ENCODE measurements at places on chromosomes 3 and 15. TPM values are rescaled to one million over a fixed set of nuclear protein-coding genes. Genes with fewer than 3 reads are reported as not detected.
A peak's percentile ranks its signal among the peaks of the same experiment; 100 is the strongest.

DNA sequence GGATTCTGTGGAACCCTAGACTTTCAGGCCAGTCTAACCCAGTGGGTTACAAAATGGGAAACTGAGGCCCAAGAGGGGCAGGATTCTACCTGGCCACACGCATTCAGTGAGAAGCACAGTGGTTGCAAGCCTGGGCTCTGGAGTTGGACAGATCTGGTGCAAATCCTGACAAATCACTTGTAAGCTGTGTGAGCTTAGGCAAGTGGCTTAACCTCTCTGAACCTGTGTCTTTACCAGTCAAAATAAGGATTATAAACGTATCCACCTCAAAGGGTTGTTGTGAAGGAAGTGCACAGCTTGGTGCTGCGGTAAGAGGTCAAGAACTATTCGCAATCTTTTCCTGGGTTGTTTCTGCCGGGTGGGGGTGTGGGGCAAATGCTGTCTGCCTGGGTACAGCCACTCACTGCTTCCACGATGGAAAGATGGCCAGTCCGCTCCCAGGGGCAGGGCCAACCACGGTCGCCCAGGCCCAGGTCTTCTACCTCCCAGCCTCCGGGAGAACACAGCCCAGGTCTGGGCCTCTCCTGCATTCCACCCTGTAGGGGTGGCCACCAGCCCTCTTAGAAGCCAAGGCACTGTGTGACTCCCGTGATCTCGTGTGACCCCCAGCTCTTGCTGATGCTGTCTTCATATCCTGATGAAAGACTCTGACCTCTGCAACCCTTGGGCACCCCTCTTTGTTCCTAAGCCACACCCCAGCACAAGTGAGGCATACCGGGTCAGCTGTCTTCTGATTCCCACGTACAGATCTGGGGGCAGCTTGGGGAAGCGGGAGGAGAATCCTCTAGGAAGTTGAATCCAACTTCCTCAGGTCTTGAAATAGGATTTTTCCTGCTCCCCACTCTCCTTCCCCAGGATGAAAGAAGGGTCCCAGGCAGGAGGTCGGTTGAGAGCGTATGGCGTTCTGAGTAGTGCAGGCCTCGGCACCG, 1.5 kb downstream of the CHRNA3 start:
- peak overlapping the region; percentile 61 for H3K4me3 ChIP-seq
- H3K27me3 ChIP-seq, result peaks cover 58% of the 10 kb centered on the region
- no peak for DNase-seq
- H3K4me1 ChIP-seq, result peaks cover 24% of the 10 kb centered on the region

- no peak overlapping the region for H3K27ac ChIP-seq
- H3K36me3 ChIP-seq, result no peaks in the 10 kb centered on the region
- peaks cover 32% of the 10 kb centered on the region for H3K4me1 ChIP-seq
- no peak for DNase-seq
Measured at GRCh38 chr3:123015596-123015995, 12.0 kb downstream of the SEMA5B start.

DNA sequence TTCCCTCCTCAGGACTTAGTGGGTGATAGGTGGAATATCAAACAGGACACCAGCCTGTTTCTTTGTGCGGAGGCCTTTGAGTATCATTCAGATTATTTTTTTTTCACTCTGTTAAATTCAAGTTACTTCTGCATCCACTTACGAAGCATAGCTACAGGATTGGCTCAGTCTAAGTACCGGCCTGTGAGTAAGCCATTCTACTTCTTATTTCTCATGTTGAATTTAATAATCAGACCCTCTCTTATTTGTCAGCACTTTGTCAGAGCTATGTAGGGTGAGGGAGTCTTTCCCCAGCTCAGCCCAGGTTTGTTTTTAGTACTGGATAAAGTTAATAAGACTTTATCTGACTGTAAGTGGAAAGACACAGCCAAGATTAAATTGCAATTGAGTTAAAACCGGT, 54.7 kb downstream of the ITPR1 start:
- H3K4me3 ChIP-seq, result no peak overlapping the region
- peaks cover 53% of the 10 kb centered on the region for H3K4me1 ChIP-seq
- DNase-seq, result no peak
- no peaks in the 10 kb centered on the region for H3K36me3 ChIP-seq

Gene GOLGA8T
- 0.47 TPM for total RNA-seq

Gene TERC
- total RNA-seq, result 3.8 TPM

- DNase-seq, result no peak
- no peaks in the 10 kb centered on the region for H3K36me3 ChIP-seq
- no peaks in the 10 kb centered on the region for H3K4me1 ChIP-seq
- H3K4me3 ChIP-seq, result no peak overlapping the region
Measured at GRCh38 chr3:53744351-53744750, 101.9 kb downstream of the CHDH start.

Gene C3orf22
- total RNA-seq, result not detected

DNA sequence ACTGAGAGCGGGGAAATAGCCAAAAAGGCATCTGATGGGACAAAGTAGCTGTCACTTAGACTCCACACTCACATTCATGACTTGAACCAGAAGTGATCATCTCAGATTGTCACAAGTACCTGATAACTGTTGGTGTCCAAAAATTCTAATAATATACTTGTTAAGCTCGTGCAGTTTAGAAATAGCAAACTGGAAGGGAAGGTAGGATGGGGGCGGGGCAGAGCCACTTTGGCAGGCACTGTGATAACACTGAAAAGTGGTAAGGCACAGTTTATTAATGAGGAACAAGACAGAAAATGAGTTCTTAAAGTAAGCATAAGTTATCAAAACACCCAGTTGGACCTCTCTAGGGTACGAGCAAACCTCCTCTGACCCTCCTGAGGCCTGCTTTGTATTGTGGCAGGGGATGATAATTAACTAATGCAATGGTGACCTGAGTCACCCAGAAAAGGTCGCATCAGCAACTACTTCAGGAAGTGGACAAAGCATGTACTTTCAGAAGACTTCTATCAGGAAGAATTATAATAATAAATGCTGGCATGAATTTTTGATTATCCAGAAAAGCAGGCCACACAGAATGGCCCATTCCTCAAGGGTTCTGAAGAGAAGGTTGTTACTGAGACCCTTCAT, 54.4 kb downstream of the ADCY5 start:
- no peaks in the 10 kb centered on the region for H3K27me3 ChIP-seq
- peaks cover 95% of the 10 kb centered on the region for H3K4me1 ChIP-seq
- peak overlapping the region; percentile 8 for H3K4me3 ChIP-seq
- peak overlapping the region; percentile 89 for H3K27ac ChIP-seq
- peak; percentile 66 for DNase-seq

- no peaks in the 10 kb centered on the region for H3K4me1 ChIP-seq
- H3K4me3 ChIP-seq, result no peak overlapping the region
- no peak for DNase-seq
- H3K27me3 ChIP-seq, result no peaks in the 10 kb centered on the region
- no peak overlapping the region for H3K27ac ChIP-seq
- no peaks in the 10 kb centered on the region for H3K36me3 ChIP-seq
Measured at GRCh38 chr3:151675858-151676615, 57.7 kb upstream of the AADACL2 start.

DNA sequence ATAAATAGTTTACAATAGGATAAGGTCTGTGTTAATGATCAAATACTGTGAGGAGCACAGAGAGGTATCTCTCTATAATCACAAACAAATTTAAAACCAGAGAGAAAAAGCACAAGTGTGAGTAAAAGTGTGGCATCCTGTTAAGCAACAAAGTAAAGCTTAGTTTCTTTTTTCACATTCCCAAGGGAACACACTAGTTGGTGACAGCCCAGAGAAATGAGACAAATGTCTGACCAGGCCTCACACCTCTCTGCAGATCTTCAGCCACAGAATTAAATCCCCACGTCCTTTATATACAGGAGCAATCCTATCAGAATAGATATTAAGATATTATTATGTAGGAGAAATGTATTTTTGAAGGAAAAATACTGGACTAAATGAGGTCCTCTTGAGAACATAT, 2.7 kb downstream of the FBN1 start:
- peaks cover 66% of the 10 kb centered on the region for H3K4me1 ChIP-seq
- DNase-seq, result no peak
- H3K4me3 ChIP-seq, result peak overlapping the region; percentile 97
- H3K27ac ChIP-seq, result peak overlapping the region; percentile 92
- H3K27me3 ChIP-seq, result peaks cover 29% of the 10 kb centered on the region

DNA sequence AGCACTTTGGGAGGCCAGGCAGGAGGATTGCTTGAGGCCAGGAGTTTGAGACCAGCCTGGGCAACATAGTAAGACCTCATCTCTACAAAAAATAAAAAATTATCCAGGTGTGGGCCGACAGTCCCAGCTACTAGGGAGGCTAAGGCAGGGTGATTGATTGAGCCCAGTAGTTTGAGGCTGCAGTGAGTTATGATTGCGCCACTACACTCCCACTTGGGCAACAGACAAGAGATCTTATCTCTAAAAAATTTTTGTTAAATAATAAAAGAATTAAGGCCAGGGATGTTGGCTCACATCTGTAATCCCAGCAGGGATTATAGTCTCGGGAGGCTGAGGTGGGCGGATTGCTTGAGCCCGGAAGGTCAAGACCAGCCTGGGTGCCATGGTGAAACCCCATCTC, 25.8 kb upstream of the NFKBIZ start:
- no peak for DNase-seq
- H3K27me3 ChIP-seq, result no peaks in the 10 kb centered on the region
- peaks cover 48% of the 10 kb centered on the region for H3K36me3 ChIP-seq
- H3K27ac ChIP-seq, result no peak overlapping the region
- H3K4me1 ChIP-seq, result peaks cover 25% of the 10 kb centered on the region

- H3K4me3 ChIP-seq, result no peak overlapping the region
- no peak overlapping the region for H3K27ac ChIP-seq
- peaks cover 28% of the 10 kb centered on the region for H3K4me1 ChIP-seq
- peaks cover 48% of the 10 kb centered on the region for H3K27me3 ChIP-seq
- H3K36me3 ChIP-seq, result no peaks in the 10 kb centered on the region
Measured at GRCh38 chr15:70318594-70319465, 221.1 kb upstream of the TLE3 start.

Gene COL7A1
- total RNA-seq, result 24.4 TPM

- no peak overlapping the region for H3K4me3 ChIP-seq
- no peak for DNase-seq
- peak overlapping the region; percentile 11 for H3K27ac ChIP-seq
Measured at GRCh38 chr3:61236556-61236955, 14.7 kb downstream of the FHIT start.

DNA sequence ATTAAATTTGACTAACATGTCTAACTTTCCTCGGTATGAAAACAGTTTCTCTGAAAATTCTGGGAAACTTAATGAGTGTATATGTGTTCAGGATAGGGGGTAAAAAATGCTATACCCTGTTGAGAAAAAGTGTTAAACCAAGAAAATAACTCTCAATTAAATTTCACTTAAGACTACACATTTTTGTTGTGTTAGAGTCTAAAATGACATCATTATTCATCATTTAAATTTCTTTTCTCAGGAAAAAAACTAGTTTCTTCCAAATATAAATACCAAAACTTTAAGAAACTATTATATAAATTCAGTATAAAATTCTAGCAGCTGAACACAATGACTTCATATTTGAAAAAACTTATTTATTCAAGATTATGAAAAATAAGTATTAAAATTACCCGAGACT, 52.2 kb downstream of the ZNF148 start:
- peaks cover 28% of the 10 kb centered on the region for H3K36me3 ChIP-seq
- no peaks in the 10 kb centered on the region for H3K4me1 ChIP-seq
- no peak for DNase-seq
- no peak overlapping the region for H3K27ac ChIP-seq
- no peak overlapping the region for H3K4me3 ChIP-seq

Gene PRKAR2A
- 52.2 TPM for total RNA-seq

DNA sequence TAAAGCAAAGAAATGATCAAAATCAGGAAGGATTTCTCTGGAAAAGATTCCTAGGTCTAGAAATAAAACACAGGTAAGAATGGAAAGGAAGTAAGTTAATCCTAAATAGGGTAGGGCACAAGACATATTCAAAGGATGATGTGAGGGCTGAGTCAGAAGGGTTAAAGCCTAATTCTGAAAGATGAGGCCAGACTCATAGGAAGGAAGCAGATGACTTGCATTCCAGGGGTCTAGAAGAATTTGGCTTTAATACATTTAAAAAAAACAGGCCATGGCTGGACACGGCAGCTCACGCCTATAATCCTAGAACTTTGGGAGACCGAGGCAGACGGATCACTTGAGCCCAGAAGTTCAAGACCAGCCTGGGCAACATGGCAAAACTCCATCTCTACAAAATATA, 3.2 kb downstream of the SSR3 start:
- peak overlapping the region; percentile 90 for H3K4me3 ChIP-seq
- peaks cover 50% of the 10 kb centered on the region for H3K36me3 ChIP-seq
- DNase-seq, result no peak
- H3K27me3 ChIP-seq, result no peaks in the 10 kb centered on the region
- H3K27ac ChIP-seq, result peak overlapping the region; percentile 96

Gene PTH1R
- 6.4 TPM for total RNA-seq

DNA sequence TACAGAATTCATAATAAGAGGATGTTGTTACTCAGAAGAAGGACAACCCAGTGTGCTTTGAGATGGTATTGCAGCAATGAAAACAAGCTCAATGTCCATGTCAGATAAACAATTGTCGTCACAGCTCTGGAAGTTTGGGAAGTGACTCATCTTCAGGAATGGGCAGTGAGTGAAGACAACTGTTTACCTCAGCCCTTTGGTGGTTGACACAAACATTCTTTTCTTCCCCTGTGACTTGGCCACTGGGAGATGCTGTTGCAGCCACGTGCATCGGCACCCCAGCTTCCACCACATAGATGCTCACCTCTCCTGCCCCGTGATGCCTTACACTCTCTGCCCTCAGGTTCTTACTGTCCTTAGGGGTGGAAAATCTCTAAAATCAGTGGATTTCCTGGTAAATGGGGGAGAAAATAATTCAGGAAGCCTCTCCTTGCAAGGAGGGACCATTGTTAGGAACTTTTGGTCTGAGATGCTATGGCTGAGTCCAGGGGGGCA, 114.1 kb upstream of the GALNT15 start:
- H3K36me3 ChIP-seq, result no peaks in the 10 kb centered on the region
- DNase-seq, result no peak
